Endodermal cell (in vitro differentiated cells): ENCODE measurements at places on chromosomes 6 and 20. TPM values are rescaled to one million over a fixed set of nuclear protein-coding genes. Genes with fewer than 3 reads are reported as not detected.
A peak's percentile ranks its signal among the peaks of the same experiment; 100 is the strongest.

GRCh38 chr6:119077391-119077642 is 1.1 kb downstream of the FAM184A start:
- DNase-seq = no peak

DNA sequence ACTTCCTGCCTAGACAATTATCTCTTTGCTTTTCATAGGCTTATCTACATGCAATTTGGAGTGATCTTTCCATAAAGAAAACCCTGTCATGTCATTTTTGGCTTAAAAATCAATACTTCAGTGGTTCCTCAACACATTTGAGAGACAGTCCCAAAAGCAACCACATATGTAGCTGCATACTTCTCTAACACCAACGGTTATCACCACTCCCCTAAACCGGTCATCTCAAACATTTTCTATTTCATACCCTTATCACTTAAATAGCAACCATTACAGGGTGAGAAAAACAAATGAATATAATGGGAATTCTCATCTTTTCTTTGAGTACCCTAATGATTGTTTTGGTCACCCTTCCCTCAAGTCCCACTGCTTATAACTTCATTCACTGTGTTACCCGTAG is 5.1 kb downstream of the GLO1 start:
- no peak for DNase-seq

GRCh38 chr20:8143474-8143873 is 11.4 kb downstream of the PLCB1 start:
- no peak for DNase-seq

GRCh38 chr20:25236450-25237304 is 11.2 kb upstream of the PYGB start:
- DNase-seq = peak; percentile 80

GRCh38 chr6:139777202-139777970 is 402.9 kb upstream of the CITED2 start:
- no peak for DNase-seq

- no peak for DNase-seq
Observed at GRCh38 chr20:40808936-40809335, 119.9 kb upstream of the MAFB start.

DNA sequence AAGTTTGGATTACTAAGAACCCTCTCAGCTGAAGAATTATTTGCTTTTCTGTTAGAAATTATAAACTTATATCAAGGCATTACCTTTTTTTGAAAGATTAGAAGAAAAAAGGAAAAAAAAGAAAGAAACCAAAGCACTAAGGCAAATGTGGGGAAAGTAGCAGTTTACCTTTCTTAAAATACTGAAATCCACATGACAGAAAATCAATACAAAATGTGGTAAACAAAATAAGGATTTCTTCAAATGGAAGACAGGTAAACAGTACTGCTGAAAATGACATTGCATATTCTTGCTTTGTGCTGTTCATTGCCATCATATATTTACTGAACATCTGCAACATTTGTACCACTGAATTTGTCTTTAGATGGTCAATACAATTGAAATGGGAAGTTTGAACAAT is 411.2 kb upstream of the PLCB4 start:
- DNase-seq = no peak

- no peak for DNase-seq
Observed at GRCh38 chr20:7347409-7347808, 579.9 kb downstream of the BMP2 start.

DNA sequence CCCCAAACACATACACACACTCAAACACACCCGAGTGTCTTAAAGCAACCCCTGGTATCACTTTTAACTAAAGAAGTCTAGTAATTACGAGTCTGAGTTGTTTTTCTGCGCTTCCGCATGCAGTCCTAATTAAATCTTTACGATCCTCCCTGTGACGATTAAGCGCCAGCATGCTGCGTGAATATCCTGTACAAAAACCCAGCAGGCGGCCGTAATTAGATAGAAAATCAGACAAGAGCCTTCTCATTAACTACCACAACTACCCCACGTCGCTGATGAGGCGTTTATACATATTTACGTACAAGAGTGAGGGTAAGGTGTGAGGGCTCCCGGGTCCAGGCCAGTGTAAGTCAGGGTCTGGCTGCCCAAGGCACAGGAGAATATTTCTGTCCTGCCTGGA is 8.1 kb downstream of the TFAP2B start:
- no peak for DNase-seq

DNA sequence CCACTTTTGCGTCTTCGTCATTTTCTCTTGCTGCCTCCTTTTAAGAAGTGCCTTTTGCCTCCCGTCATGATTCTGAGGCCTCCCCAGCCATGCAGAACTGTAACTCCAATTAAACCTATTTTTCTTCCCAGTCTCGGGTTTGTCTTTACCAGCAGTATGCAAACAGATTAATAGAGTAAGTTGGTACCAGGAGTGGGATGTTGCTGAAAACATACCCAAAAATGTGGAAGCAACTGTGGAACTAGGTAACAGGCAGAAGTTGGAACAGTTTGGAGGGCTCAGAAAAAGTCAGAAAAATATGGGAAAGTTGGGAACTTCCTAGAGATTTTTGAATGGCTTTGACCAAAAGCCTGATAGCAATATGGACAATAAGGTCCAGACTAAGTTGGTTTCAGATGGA is 309.2 kb downstream of the MEI4 start:
- DNase-seq = no peak

- DNase-seq = peak; percentile 56
Observed at GRCh38 chr6:78131521-78131920, 478.7 kb downstream of the MEI4 start.

The FOXQ1 gene
- 7.8 to 20.7 TPM (median 8.4 TPM) in 3 replicates for total RNA-seq

The NTSR1 gene
- 0.09 to 0.62 TPM (median 0.40 TPM) in 3 replicates for total RNA-seq

The ZSCAN23 gene
- total RNA-seq = 4.1 and 4.4 TPM in 2 replicates

The PPP1R16B gene
- 15.3 and 17.6 TPM in 2 replicates for total RNA-seq

The OR5V1 gene
- not detected in 2 replicates for total RNA-seq

The OPN5 gene
- not detected in 3 replicates for total RNA-seq

The CHMP4B gene
- 116 and 122 TPM in 2 replicates for total RNA-seq

The INSM1 gene
- total RNA-seq = 0.27 and 0.35 TPM in 2 replicates

The SENP6 gene
- 105 and 113 TPM in 2 replicates for total RNA-seq

The OXT gene
- not detected in 3 replicates for total RNA-seq
